ENCODE measurements at places on chromosomes 6 and 20.

DNA sequence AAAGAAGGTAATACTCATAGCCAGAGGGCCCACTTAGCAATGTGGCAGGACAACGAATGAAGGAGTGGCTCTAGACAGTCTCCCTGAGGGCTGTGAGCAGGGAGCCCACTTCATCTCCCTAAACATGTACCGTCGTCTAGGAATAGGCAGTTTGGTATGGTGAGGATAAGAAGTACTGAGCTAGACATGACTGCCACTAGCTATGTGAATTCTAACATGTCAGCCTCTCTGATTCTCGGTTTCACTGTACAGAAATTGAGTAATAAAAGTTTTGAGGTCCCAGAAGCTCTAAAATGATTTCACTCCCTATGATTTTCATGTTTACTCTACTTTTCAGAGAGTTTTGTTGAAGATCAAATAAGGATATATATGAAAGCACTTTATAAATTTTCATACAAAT, 107.1 kb downstream of the AHI1 start:
- no peak for DNase-seq

- DNase-seq: no peak
These were observed 33.5 kb downstream of the CYB5R4 start for GRCh38 chr6:83893024-83893423.

DNA sequence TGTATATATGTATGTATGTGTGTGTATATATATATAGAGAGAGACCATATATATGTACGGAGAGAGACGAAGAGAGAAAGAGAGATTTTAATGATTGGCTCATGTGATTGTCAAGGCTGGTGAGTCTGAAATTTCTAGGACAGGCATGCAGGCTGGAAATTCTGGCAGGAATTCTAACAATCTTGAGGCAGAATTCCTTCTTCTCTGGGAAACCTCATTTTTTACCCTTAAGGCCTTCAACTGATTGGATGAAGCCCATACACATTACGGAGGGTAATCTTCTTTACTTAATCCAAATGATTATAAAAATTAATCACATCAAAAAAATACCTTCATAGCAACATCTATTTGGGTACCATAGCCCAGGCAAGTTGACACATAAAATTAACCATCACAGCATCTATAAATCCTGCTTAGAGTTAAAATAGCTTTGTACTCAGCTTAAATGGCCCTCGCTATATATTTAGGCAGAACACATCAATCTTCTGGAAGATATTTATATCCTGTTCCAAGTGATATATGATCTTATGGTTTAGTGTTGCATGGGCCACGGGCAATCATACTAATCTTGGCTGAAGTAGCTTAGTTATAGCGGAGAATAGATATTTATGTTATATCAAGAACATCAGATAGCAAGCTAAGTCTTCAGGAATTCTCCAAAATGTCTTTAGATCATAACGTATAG, 36.6 kb downstream of the ABRACL start:
- no peak for DNase-seq

GRCh38 chr6:52317841-52318581, 33.5 kb upstream of the MCM3 start:
- no peak for DNase-seq

DNA sequence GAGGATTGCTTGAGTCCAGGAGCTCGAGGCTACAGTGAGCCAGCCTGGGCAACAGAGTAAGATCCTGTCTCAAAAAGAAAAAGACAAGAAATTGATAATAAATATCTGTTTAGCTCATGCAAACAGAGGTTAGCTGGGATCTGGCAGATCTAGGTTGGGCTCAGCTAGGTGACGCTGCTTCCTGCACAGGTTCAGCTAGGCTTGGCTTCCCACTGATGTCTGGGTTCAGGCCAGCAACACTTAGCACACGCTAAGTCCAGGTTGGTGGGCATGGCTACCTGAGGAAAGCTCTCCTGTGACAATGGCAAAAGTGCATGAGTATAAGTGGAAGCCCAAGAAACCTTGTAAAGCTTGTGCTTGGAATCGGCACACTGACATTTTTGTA, 48.7 kb downstream of the RIN2 start:
- no peak for DNase-seq

- no peak for DNase-seq
These were observed 48.6 kb downstream of the KDM1B start for GRCh38 chr6:18203786-18204185.

DNA sequence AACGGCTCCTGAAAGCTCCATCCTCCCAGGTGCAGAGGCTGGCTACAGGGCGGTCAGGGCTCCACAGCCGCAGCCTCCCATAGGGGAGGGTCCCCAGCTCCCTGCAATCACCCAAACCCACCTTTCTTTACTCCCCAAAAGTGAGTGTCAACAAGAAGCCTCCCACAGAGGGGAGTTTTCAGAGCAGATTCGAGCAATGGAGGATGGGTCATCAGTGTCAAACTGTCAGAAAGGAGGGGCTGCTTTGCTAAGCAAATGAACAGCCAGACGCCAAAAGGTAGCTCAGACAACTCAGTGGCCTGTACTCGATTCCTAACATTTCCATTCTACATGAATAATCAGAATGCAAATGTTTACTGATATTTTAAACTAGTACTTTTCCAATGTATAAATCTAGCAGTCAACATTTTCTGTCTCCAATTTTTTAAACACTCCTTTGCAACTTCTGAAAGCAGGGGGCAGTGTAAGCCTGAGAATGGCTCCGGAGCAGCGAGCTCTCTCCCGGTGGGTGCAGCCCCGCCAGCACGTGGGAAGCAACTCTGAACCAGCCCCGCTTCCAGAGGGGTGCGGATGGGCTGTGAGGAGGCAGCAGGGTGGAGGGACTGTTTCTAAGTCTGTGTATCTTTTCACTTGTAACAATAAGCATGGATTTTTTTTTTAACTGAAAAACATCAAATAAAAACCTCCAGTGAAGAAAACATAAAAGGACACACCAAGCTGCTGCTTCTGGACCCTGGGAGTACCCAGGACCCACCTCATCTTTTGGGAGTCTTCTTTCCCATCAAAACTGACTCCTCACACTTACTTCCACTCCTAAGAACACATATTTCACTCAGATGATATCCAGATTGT, 54.9 kb downstream of the TAF4 start:
- DNase-seq: peak; percentile 28

GRCh38 chr6:50990750-50991446, 172.2 kb downstream of the TFAP2B start:
- no peak for DNase-seq

DNA sequence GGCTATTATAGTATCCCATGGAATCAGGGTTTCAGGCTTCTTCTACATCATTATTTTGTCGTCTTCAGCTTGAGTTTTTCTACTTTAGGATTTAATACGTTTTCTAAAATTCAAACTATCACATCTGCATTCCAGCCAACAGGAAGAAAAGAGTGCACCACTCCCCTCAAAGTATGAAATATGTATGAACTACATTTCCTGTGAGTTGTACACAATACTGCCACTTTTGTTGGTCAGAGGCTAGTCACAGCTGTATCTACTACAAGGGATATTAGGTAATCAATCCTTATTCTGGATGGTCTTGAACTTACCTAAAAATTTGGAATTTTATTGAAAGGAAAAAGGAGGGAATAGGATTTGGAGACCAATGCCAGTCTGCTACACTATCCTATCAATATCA, 235.6 kb upstream of the TBX18 start:
- DNase-seq: no peak

DNA sequence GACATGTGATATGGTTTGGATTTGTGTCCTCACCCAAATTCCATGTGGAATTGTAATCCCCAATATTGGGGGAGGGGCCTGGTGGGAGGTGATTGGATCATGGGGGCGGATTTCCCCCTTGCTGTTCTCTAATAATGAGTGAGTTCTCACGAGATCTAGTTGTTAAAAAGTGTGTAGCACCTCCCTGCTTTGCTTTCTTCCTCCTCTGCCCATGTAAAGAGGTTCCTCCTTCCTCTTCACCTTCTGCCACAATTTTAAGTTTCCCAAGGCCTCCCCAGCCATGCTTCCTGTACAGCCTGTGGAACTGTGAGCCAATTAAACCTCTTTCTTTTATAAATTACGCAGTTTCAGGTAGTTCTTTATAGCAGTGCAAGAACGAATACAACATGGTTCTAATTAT, 2.1 kb upstream of the ZNF451 start:
- no peak for DNase-seq

GRCh38 chr6:14804785-14805210, 441.1 kb upstream of the JARID2 start:
- no peak for DNase-seq

DNA sequence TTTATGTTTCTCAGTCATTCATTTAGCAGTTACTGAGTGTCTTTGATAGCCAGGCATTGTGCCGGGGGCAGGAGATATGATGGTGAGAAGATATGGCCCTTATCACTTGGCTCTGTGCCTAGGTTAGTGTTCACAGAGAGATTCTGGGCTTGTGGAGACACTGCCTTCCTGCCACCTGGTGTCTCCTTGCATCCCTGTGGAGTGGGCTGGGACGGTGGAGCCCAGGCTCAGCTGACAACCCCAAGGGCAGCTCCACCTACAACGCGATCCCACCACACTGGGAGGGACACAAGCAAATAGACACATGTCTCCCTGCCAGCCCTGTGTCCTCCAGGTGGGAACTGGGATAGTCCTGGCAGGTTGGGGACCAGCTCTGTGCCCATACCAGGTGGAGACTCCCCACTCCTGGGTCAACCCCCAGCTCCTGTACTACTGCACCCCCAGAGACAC, 30.3 kb upstream of the VEGFA start:
- no peak for DNase-seq

DNA sequence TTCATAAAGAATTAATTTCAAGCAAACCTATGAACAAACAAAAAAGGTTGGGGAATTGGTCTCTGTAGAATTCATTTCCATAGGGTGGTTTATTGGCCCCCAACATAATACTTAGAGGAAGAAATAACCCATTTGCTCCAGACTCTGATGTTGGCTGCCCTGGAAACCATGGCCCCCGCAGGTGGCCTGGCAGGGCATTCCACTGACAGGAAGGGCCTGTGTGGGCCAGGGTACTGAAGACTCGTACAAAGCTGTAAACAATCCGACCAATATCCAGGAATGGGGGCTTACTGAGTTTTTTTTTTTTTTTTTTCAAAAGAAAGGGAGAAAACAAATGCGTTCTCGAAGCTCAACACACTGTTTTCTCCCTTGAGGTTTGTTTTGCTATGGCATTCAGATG, 59.5 kb downstream of the CLIC5 start:
- DNase-seq: no peak

DNA sequence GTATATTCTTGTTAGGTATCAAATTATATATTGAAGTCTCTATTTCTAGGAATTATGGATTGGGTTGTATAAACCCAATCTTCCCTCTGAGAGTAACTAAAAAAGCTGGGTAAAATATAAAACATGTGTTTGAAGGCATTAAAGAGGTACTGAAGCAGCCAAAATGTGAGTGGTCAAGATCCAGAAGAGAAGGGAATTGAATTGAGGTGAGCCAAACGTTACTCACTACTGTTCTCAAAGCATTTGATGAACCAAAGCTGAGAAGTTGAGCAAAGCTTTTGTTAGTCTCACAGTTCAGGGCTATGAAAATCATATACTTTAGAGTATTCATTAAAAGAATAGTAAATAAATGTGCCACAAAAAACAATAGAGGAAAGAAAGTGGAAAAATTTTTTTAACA, 365.8 kb downstream of the BCKDHB start:
- DNase-seq: no peak

DNA sequence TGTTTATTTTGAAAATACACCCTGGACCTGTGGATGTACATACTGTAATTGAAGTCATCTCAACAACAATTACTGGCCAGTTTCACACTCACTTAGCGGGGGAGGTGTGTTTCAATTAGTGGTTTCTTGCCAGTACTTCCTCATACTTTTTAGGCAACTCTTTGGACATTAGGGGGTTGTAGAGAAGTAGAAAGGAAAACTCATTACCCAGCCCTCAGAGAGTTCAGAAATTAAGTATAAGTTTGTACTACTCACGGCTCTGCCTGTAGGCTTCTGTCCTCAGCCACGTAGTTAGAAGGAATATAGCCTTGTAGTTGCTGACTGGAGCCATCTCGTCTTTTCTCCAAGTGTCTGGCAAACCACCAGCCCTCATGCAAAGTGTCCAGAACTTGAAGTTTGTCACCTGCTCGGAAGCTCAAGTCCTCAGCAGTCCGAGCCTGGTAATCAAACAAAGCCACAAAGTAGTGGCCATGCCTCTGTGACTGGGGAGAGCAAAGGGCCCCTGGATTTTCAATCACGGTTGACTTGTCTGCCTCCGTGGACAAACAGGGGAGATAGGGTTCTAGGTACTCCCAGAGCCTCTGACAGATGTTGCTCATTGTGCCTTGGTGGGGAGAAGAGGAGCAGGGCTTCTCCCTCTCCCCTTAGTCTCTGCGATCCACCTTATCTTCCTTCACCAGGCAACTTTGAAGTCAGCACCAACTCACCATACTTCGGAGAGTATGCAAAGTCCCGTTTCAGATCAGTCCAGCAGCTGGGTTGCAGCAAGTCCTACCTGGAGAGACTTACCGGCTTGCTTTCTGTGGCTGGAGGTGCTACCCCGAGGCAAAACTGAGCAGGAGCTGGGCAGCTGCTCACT, 749 bp downstream of the FRK start:
- DNase-seq: no peak

DNA sequence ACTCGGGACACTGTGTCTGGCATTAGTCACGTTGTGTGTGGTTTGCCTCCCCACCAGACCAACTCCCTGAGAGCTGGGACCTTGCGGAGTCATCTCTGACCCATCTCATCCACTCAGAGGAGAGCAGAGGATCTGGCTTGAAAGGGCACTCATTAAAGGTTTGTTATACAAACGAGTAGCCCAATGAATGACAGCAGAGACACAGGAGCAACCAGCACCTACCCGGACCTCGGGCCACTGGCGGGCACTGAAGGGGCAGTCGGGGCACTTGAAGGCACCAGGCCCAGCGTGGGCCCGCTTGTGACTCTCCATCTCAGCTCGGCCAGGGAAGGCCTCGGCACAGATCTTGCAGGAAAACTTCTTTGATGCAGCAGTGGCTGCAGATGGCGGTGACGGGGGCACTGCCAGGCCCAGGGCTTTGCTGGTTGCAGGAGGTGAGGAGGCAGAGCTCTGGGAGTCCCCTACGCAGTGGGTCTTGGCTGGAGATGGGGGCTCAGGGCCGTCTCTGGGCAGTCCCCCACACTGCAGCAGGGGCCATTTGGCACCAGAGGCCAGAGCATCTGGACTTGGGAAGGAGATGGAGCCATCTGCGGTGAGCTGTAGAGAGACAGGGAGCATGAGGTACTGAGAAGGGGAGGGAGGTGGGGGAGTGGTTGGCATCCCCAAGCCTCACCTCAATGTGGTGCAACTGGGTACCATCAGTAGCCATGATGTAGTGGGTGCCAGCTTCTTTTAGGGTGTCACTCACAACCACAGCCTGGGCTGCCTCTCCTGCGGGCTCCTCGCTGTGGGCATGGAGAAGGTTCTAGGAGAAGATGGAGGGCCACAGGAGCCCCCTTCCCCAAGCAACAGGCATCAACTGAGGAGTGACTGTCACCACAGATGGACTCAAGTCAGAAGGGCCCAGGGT, 17.7 kb downstream of the PCIF1 start:
- no peak for DNase-seq

GRCh38 chr6:149642829-149643580, 5.5 kb downstream of the KATNA1 start:
- DNase-seq: no peak

GRCh38 chr6:18209539-18210197, 54.4 kb downstream of the KDM1B start:
- no peak for DNase-seq

GRCh38 chr6:166779381-166779780, 152.3 kb upstream of the RPS6KA2 start:
- DNase-seq: no peak

Data from stimulated activated CD4-positive, alpha-beta T cell treated with anti-CD3 and anti-CD28 coated beads, Interleukin-1b, Interleukin-23, amount 100 ng/mL, for 24 hours (primary cell).